A375 (cell line): ENCODE measurements at places on chromosomes 1 and 21. TPM values are rescaled to one million over a fixed set of nuclear protein-coding genes. Genes with fewer than 3 reads are reported as not detected.

Gene GJA9
- total RNA-seq: not detected in 2 replicates

Gene NES
- total RNA-seq: 47.5 and 50.1 TPM in 2 replicates

Gene CRP
- total RNA-seq: not detected in 2 replicates

Gene NR5A2
- 0.37 and 0.60 TPM in 2 replicates for total RNA-seq

Gene TMEM82
- not detected in 2 replicates for total RNA-seq

Gene TSPEAR
- total RNA-seq: not detected in 2 replicates

Gene PLA2G2F
- not detected in 2 replicates for total RNA-seq

Gene LRRC39
- total RNA-seq: 0.87 and 1.8 TPM in 2 replicates

Gene OLIG2
- total RNA-seq: 3.8 and 4.4 TPM in 2 replicates

Gene LRRC71
- not detected in 2 replicates for total RNA-seq

Gene TENT5C
- under 0.01 and 0.11 TPM in 2 replicates for total RNA-seq

Gene PGLYRP3
- total RNA-seq: not detected in 2 replicates

Gene FAAP20
- 60.8 and 62.5 TPM in 2 replicates for total RNA-seq

Gene KRTAP13-2
- total RNA-seq: not detected in 2 replicates

Gene ADGRL4
- total RNA-seq: 3.6 and 5.2 TPM in 2 replicates

Gene LRRC40
- total RNA-seq: 11.5 and 12.4 TPM in 2 replicates

Gene FHL3
- 12.4 and 13.3 TPM in 2 replicates for total RNA-seq

Gene FAM163A
- total RNA-seq: 0.08 TPM in 1 of 2 replicates, not detected in the other

Gene S100A1
- 151 and 162 TPM in 2 replicates for total RNA-seq

Gene GUK1
- total RNA-seq: 342 and 456 TPM in 2 replicates

Gene BMP8B
- total RNA-seq: 10.3 and 10.9 TPM in 2 replicates

Gene RCSD1
- total RNA-seq: not detected in 2 replicates
